Camera-type eye (tissue), 1 donor: ENCODE measurements at places on chromosomes 11 and 22. TPM values are rescaled to one million over a fixed set of nuclear protein-coding genes. Genes with fewer than 3 reads are reported as not detected.

The UBQLN3 gene
- 0.88 TPM for total RNA-seq

The RAG1 gene
- total RNA-seq = 0.93 TPM

The SMIM35 gene
- 0.11 TPM for total RNA-seq

The BCO2 gene
- 16.1 TPM for total RNA-seq
